ENCODE measurements at places on chromosomes 2 and 18. TPM values are rescaled to one million over a fixed set of nuclear protein-coding genes. Genes with fewer than 3 reads are reported as not detected.

DNA sequence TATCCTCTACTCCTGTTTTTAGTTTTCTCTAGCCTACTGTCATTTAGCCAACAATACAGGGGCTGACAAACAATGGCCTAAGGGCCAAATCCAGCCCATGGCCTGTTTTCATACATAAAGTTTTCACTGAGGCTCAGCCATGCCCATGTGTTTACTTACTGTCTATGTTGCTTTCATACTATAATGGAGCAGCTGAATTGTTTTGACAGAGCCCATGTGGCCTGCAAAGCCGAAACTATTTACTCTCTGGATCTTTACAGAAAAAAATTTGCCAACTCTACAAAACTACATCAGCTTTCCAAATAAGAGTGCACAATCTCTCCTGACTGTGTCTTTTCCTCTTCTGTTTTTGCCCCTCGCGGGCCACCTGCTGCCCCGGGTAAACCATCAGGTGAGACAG, 24.0 kb downstream of the LGALSL start:
- no peak for DNase-seq

Gene GAREM2
- 6.9 TPM for total RNA-seq

- no peak for DNase-seq
Observed at GRCh38 chr18:78587096-78587495, 392.5 kb upstream of the SALL3 start.

Gene GPR17
- 0.10 TPM for total RNA-seq

DNA sequence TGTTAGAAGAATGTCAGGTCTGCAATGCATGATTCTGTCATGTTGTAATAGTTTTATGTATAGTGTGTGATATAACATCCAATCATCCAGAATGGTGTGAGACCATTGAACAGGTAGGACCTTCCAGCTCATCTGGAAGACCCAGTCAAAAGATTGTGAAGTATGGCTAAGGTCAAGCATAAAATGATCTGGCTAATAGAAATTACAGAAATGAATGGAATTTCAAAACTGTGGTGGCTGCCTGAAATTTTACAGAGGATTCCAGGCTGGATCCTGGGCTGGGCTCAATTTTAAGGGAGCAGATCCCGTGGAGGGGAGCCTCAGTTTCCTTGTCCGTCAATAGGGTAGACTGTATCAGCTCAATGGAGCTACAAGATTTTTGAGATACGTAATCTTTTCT, 39.1 kb downstream of the ACKR3 start:
- DNase-seq = no peak

Gene APCDD1
- 13.9 TPM for total RNA-seq

- peak; percentile 79 for DNase-seq
Observed at GRCh38 chr18:13268158-13269012, 49.8 kb downstream of the LDLRAD4 start.

Gene PTMA
- total RNA-seq = 772 TPM

DNA sequence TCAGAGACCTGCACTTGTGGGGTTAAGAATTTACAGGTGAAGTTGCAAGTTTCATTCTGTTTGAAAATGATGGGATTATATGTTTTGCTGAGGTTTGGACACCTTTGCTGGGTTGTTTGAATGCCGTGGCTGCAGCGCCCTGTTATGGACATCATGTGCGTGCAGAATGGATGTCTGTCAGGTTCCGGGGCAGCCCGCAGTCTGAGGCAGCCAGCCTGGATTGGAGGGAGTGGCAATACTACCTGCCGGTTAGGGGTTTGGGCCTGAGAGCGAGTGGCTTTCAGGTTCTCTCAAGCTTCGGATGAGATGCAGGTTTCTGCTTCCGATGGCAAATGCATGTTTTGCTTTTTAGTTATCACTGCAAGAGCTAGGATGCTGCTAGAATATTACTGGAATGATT, 1.1 kb downstream of the CASP8 start:
- DNase-seq = no peak

Gene DPYSL5
- not detected for total RNA-seq

GRCh38 chr2:60364491-60364890, 189.0 kb downstream of the BCL11A start:
- DNase-seq = no peak

GRCh38 chr18:75824661-75825060, 397.2 kb upstream of the SMIM21 start:
- no peak for DNase-seq

All from posterior vena cava (tissue), 2 donors.